ENCODE measurements at places on chromosomes 1 and 21. TPM values are rescaled to one million over a fixed set of nuclear protein-coding genes. Genes with fewer than 3 reads are reported as not detected.

Gene FCRL1
- not detected for total RNA-seq

Gene PRDX1
- total RNA-seq, result 308 TPM

Gene PADI2
- 0.50 TPM for total RNA-seq

Gene S100A3
- total RNA-seq, result 1.5 TPM

Gene MOB3C
- 5.5 TPM for total RNA-seq

- no peak for DNase-seq
- no peak overlapping the region for H3K27ac ChIP-seq
- peaks cover 12% of the 10 kb centered on the region for H3K4me1 ChIP-seq
- no peaks in the 10 kb centered on the region for H3K27me3 ChIP-seq
- no peak overlapping the region for H3K4me3 ChIP-seq
- H3K36me3 ChIP-seq, result peaks cover 15% of the 10 kb centered on the region
Measured at GRCh38 chr21:31332525-31332924, 11.5 kb downstream of the TIAM1 start.

- DNase-seq, result no peak
- H3K4me3 ChIP-seq, result no peak overlapping the region
- no peak overlapping the region for H3K27ac ChIP-seq
- H3K4me1 ChIP-seq, result peaks cover 5% of the 10 kb centered on the region
- peaks cover 29% of the 10 kb centered on the region for H3K27me3 ChIP-seq
Measured at GRCh38 chr1:30132602-30133286, 590.6 kb downstream of the MATN1 start.

- no peaks in the 10 kb centered on the region for H3K36me3 ChIP-seq
- H3K27ac ChIP-seq, result peak within 1 kb of the TSS; percentile 69
- H3K4me1 ChIP-seq, result peaks cover 4% of the 10 kb centered on the region
- H3K27me3 ChIP-seq, result peaks cover 38% of the 10 kb centered on the region
- peak; percentile 18 for DNase-seq
Measured at GRCh38 chr1:9996624-9997582, at the start of gene RBP7. Gene RBP7, plus strand, starts transcription at chr1:9997228. Its CDS starts 31 bp downstream, at chr1:9997259.

- H3K27ac ChIP-seq, result peak overlapping the region; percentile 81
- no peaks in the 10 kb centered on the region for H3K36me3 ChIP-seq
- DNase-seq, result no peak
Measured at GRCh38 chr1:240522122-240522822, 89.7 kb downstream of the GREM2 start.

DNA sequence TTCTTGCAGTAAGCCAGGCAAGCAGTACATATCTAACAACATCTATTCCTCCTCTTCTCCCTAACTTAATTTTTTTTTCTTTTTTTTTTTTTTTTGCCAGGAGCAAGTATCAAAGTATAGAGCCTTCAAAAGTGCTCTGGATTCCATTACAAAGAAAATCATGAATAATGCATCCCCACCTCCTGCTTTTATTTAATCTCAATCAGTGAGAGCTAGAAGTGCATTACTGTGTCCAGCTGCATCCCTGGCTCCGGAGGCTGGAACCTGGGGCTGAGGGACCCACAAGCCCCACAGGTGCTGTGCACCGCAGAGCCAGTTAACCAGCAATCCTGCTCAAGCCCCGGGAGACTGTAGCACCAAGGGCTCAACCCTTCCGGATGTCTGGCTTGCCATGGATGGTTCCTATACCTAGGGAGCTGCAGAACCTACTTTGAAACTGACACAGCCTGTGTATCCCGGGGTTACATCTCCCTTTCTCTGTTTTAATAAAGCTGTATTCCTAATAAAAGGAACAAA is 455.9 kb upstream of the RUNX1 start:
- no peaks in the 10 kb centered on the region for H3K36me3 ChIP-seq
- H3K4me1 ChIP-seq, result peaks cover 7% of the 10 kb centered on the region
- no peak overlapping the region for H3K4me3 ChIP-seq
- H3K27me3 ChIP-seq, result peaks cover 24% of the 10 kb centered on the region
- DNase-seq, result no peak

- no peaks in the 10 kb centered on the region for H3K27me3 ChIP-seq
- H3K36me3 ChIP-seq, result no peaks in the 10 kb centered on the region
- H3K4me3 ChIP-seq, result no peak overlapping the region
- no peak overlapping the region for H3K27ac ChIP-seq
- peaks cover 4% of the 10 kb centered on the region for H3K4me1 ChIP-seq
Measured at GRCh38 chr1:167532964-167533824, 14.9 kb upstream of the CD247 start.

DNA sequence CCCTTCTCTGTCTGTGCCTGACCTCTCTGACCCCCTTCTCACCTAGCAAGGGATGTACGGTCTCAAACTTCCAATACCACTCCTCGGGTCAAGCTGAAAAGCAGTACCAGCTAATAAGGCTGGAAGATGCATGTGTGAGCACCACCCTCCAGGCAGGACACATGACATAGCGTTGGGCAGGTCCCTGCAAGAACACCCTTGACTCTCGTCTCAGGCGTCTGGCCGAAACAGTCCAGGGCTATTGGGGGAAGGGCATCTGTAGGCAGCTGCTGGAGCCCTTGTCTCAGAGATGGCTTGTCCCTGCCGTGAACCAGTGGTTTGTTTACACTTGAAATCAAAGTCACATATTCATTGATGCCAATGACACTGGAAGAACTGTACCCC is 56.5 kb downstream of the CD46 start:
- H3K4me3 ChIP-seq, result no peak overlapping the region
- H3K27me3 ChIP-seq, result no peaks in the 10 kb centered on the region
- H3K27ac ChIP-seq, result no peak overlapping the region
- peaks cover 12% of the 10 kb centered on the region for H3K4me1 ChIP-seq
- peaks cover 3% of the 10 kb centered on the region for H3K36me3 ChIP-seq
- no peak for DNase-seq

GRCh38 chr1:183764981-183765380 is 39.9 kb upstream of the RGL1 start:
- no peaks in the 10 kb centered on the region for H3K4me1 ChIP-seq
- H3K27me3 ChIP-seq, result no peaks in the 10 kb centered on the region
- H3K36me3 ChIP-seq, result peaks cover 9% of the 10 kb centered on the region
- no peak overlapping the region for H3K27ac ChIP-seq
- H3K4me3 ChIP-seq, result no peak overlapping the region

GRCh38 chr21:26421724-26422123 is 151.4 kb downstream of the CYYR1 start:
- no peak overlapping the region for H3K27ac ChIP-seq
- no peaks in the 10 kb centered on the region for H3K27me3 ChIP-seq
- DNase-seq, result no peak
- H3K4me3 ChIP-seq, result no peak overlapping the region

DNA sequence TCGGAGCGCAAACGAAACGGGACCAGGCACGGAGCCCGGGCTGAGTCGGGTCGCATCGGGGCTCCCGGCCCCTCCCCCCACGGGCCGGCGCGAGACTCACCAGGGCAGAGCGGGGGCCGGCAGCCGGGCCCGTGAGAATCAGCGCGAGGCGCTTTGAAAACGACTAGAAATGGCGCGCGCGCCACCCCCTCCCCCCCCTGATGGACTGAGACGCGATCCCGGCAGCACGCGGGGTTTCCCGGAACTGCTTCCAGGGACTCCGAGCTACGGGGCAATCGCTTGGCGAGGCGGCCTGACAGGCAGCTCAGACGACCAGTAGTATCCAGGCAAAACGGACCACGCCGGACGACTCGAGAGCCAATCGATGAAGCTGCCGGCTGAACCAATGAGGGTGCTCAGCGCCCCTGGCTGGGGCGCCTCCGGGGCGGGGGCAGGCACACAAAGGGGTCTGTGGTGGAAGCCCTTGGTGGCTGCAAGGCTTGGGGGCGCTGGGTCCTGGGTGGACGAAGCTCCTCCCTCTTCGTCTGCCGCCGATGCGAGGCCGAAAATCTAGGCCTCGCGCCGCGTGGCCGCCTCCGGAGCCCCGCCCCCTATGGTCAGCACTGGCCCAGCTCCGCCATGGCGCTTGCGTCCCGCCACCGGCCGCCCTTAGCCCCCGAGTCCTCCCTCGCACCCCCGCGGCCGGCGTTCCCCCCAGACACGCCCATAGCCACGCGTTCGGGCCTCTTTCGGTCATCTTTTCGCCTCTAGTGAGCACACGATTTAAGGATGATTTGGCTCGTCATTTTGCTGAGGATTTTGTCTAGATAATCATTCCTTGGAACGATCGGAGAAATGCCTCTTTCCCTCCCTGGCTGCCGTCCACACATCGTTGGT is at the start of gene HNRNPR:
TSS of gene HNRNPR (minus strand) at position 174 of the 876 bp plus-strand sequence. CDS start 3,276 bp downstream, outside the sequence.
- peaks cover 2% of the 10 kb centered on the region for H3K36me3 ChIP-seq
- peak; percentile 99 for DNase-seq
- peak within 1 kb of the TSS; percentile 87 for H3K4me3 ChIP-seq
- H3K27ac ChIP-seq, result peak within 1 kb of the TSS; percentile 99

DNA sequence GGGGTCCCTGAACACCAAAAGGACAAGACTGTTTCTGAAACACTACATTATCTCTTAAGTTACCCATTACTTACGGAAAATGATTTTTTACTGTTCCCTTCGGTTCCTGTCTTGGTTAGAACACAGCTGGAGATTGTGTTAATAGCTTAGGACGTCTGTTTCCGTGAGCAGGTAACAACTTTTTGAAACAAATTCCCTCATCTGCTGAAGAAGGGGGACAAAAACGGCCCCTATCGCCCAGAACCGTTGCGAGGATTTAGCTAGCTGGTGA is 67.8 kb downstream of the SLC35A3 start:
- H3K4me3 ChIP-seq, result peak overlapping the region; percentile 96
- peak overlapping the region; percentile 99 for H3K27ac ChIP-seq
- no peaks in the 10 kb centered on the region for H3K36me3 ChIP-seq

DNA sequence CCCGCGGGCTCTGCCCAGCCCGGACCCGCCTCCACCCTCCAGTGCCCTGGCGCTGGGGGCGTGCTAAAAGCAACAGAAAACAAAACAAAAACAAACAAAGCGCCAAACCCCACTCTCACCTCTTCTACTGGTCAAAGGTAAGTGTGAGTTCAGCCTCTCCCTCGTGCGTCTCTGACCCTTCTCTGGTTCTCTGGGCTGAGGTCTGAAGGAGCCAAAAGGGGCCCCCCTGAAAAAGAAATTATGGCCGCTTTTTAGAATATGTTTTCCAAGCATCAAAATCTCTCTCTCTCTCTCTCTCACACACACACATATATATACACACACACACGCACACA is 133.5 kb upstream of the DPYD start:
- peaks cover 18% of the 10 kb centered on the region for H3K4me1 ChIP-seq
- H3K27ac ChIP-seq, result peak overlapping the region; percentile 21
- peak overlapping the region; percentile 78 for H3K4me3 ChIP-seq
- peaks cover 15% of the 10 kb centered on the region for H3K27me3 ChIP-seq

DNA sequence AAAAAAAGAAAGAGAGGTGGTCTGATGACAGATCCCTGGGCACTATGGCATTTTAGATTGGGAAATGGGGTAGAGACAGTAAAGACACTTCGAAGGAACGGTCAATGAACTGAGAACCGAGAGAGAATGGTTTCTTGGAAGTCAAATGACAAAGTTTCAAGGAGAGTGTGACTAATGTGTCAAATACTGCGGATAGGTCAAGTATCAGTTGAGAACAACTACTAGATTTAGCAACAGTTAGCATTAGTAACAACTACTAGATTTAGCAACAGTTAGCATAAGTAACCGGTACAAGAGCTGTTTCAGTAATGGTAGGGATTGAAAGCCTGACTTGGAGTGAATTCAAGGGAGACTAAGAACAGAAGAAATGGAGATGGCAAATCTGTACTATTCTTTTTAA is 35.0 kb downstream of the UROD start:
- H3K4me3 ChIP-seq, result no peak overlapping the region
- H3K4me1 ChIP-seq, result no peaks in the 10 kb centered on the region

- H3K27me3 ChIP-seq, result no peaks in the 10 kb centered on the region
- H3K27ac ChIP-seq, result peak overlapping the region; percentile 71
- H3K36me3 ChIP-seq, result peaks cover 14% of the 10 kb centered on the region
- no peak overlapping the region for H3K4me3 ChIP-seq
- H3K4me1 ChIP-seq, result peaks cover 18% of the 10 kb centered on the region
Measured at GRCh38 chr1:40423264-40423642, 27.0 kb upstream of the ZFP69B start.

- peaks cover 22% of the 10 kb centered on the region for H3K4me1 ChIP-seq
- DNase-seq, result no peak
- H3K36me3 ChIP-seq, result no peaks in the 10 kb centered on the region
Measured at GRCh38 chr1:56453417-56454078, 125.8 kb downstream of the PLPP3 start.

DNA sequence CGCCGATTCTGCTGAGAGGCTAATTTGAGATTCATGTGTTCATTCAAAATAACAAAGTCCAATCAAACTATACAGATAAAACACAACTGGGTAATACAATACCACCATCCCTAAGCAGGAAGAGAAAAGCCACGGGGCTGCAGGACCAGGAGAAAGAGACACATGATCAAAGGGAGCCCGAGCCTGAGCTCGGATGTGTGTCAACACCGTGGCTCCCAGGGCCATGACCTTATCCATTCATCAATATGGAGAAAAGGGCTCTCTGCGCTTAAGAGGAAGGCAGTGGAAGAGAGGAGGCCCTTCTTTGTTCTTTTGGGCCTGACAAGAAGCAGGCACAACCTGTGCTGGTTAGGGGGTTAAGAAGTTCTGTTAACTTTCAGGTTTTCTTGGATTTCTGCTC is 56.7 kb downstream of the HUNK start:
- peaks cover 23% of the 10 kb centered on the region for H3K4me1 ChIP-seq
- H3K27ac ChIP-seq, result no peak overlapping the region
- no peak for DNase-seq
- no peaks in the 10 kb centered on the region for H3K27me3 ChIP-seq
- no peak overlapping the region for H3K4me3 ChIP-seq

DNA sequence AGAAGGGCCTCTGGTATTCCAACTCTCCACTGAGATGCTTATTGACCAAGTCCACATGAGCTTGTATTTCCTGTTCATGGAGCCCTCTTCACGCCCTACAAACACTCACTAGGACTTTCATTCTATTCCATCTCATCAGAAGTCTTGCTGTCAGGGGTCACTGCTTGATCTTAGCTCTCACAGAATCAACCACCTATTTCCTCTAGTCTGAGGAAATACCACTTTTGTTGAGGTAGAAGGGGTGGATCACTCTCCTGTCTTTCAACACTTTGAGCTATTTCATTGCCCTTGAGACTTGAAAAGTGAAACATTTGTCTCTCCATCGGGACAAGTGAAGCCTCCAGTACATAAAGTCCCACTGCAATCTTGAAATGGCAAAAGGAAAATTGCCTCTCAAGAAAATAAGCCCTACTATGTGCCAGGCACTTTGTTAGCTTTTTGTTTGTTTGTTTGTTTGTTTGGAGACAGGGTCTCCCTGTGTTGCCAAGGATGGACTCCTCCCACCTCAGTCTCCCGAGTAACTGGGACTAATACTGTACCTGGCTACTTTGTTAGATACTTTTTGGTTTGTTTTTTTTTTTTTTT is 19.8 kb upstream of the FAM110D start:
- no peak overlapping the region for H3K27ac ChIP-seq
- no peaks in the 10 kb centered on the region for H3K36me3 ChIP-seq
- no peak for DNase-seq

GRCh38 chr1:201261771-201262547 is 21.3 kb upstream of the PKP1 start:
- DNase-seq, result no peak
- no peak overlapping the region for H3K4me3 ChIP-seq
- H3K4me1 ChIP-seq, result peaks cover 2% of the 10 kb centered on the region
- H3K27me3 ChIP-seq, result peaks cover 39% of the 10 kb centered on the region
- no peaks in the 10 kb centered on the region for H3K36me3 ChIP-seq
